Activated T-cell treated with anti-CD3 and anti-CD28 coated beads, Interleukin-2, amount 50 U/mL, for 24 hours (primary cell): ENCODE measurements at places on chromosomes 13 and 19.
A peak's percentile ranks its signal among the peaks of the same experiment; 100 is the strongest.

DNA sequence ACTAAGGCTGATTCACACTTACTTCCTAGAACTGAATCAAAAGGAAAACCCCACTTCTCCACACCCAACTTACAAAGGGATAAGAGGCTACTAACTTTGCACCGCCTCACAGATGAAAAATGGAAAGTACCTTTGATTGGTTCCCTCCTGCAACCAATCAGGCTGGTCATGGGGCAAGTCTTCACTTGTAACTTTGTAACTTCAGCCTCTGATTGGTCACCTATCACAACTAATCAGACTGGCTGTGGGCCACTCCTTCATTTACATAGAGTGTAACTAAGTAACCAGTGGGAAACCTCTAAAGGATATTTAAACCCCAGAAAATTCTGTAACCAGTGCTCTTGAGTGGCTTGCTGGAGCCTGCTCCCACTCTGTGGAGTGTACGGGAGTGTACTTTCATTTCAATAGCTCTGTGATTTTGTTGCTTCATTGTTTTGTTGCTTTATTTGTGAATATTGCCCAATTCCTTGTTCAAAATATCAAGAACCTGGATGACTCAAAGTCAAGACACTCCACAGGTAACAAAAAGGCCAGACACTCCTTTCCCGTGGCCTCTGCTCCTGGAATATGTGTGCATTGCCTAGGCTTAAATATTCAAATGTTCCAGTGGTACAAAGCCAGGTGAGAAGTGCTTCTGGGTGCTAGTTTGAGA is 50.5 kb downstream of the RFC3 start:
- DNase-seq: no peak

DNA sequence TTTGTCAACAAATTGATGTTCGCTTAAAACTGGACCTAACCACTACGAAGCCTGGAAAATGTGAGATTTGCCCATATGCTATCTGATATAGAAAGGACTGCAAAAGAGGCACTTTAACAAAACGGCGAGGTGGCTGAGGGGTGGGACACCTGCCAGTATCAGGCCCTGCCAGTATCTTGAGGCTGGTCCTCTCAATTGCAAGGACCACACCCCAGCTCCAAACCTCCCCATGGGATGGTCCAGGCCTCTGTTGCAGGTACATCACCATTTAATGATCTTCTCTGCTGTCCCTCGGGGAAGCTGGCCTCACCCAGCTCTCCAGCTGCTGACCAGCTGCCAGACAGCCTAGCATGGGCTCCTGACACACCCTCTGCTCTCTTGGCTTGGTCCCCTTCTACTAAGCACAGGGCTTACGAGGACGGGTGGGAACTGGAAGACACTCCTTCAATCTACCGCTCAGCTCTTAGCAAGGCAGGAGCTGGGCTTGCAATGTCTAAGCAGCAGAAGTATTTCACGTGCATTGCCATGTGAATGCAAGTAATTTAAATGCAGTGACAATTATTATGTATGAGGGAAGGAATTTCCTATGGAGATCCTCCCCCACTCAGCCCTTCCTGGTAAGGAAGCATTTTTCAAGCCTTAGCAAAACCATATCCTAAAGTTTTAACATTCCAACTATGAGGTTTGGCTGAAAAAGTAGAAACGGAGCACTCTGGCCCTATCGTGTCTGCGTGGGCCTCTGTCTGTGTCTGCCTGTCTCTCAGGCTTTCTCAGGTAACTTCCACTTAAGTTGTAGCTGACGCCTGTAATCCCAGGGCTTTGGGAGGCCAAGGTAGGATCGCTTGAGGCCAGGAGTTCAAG is 63.9 kb downstream of the LATS2 start:
- no peak for DNase-seq

GRCh38 chr13:29702912-29703351 is 107.4 kb upstream of the SLC7A1 start:
- no peak for DNase-seq

GRCh38 chr13:64869539-64869938 is 2360.6 kb downstream of the PCDH9 start:
- no peak for DNase-seq

- DNase-seq: no peak
These were observed 799.3 kb upstream of the ARGLU1 start for GRCh38 chr13:107367258-107367657.

DNA sequence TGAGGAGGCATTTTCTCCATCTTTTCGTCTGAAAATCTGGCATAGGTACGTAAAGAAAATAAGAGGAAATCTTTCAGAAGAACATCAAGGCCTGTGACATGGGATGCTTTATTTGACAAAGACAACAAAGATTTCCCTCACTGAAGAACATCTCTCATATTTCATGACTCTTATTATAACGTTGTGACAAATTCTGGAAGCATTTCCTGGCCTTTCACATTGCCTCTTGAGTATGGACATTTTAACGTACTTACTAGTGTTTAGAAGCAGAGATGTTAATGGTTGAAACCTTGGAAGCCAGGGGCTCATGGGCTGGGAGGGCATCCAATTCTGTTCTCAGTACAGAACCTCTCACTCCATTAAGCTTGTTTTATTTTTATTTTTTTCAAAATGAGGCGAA is 210.8 kb downstream of the DCT start:
- DNase-seq: no peak

GRCh38 chr19:6021878-6022569 is 44.1 kb upstream of the RANBP3 start:
- peak; percentile 75 for DNase-seq

DNA sequence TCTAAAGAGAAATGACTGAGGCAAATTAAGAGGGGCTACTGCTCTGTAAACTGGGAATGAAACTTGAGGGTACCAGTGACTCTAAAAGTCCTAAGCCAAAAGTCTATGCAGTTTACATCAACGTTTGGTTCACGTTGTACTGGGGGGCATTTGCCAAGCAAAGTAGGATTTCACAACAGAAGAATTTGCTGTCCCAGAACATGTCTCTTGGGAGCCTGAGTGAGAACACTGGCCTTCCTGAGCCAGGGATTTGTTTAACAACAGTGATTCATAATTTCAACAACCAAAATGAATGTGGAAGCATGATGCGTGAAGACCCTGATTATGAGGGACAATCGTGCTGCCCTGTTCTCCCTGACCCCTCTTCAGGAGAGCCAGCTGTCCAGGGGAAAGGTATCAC is 178.0 kb downstream of the OXGR1 start:
- no peak for DNase-seq

GRCh38 chr19:19966862-19967261 is 66.1 kb downstream of the ZNF93 start:
- no peak for DNase-seq

GRCh38 chr19:10505583-10506229 is 2.5 kb upstream of the KEAP1 start:
- DNase-seq: peak; percentile 88

DNA sequence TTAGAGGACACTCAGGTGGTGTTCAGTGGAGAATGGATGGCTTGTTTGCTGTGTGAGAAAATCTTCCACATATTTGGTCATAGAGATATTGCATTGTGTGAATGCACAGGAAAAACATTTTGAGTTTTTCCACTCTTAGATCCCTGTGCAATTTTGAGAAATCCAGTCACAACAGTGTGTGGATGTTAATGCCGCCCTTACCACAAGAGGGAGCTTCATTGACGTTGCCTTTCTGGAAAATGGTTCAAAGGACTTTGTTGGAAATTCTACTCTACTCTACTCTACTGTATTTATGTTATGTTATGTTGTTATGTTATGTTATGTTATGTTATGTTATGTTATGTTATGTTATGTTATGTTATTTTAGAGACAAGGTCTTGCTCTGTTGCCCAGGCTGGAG is 13.4 kb downstream of the ZNF20 start:
- no peak for DNase-seq

DNA sequence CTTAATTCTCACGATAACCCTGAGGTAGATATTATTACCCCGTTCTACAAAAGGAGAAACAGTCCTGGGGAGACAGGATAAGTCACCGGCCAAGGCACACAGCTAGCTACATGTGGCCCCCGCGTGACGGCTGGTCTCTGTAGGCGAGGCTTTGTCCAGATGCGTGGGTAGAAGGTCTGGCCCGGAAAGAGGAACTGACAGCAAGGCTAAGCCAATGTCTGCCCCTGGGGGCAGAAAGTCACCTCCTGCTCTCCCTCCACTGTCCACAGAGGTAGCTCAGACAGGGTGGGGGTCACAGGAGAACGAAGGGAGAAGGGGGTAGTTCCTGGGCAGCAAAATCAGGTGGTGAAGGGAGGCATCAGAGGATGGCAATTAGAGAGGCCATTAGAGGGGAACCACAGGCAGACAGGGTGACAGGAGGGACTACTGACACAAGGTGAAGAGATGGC is 1.8 kb downstream of the APOC4 start:
- DNase-seq: no peak

DNA sequence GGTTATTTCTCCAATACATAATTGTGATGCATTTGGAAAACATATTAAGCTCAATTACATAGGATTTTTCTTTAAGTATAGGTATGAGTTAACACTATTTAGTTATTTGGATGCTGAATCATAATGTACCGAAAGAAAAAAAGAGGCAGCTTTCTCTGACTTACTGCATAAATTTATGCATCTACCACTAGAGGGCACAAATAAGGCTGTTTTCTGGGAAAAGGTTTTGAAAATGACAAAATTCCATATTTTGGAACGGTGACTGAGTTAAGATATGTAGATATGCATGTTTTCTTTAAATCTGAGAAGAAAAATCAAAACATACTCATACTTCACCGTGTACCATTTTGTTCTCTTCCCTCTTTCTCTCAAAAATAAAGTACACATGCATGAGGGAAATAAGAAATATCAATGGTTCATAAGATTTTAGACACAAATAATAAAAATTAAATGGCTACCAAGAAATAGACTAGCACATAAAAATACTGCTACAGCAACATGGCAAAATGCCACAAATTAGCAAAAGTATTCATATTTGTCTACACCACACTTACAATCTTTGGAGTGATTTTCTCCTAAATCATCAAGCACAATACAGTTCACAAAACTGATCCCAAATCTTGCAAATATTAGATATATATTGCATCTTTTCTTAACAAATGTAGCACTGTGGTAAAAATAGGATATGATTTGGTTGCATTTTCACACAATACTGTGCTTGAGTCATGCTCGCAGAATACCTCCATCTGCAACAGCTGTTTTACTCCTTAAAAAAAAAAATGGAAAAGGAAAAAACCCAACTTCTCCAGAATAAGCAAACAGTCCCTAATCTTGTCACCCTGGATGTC is 260.0 kb downstream of the FGF14 start:
- no peak for DNase-seq

- DNase-seq: no peak
These were observed 563 bp upstream of the PDCD5 start for GRCh38 chr19:32580353-32580900.

DNA sequence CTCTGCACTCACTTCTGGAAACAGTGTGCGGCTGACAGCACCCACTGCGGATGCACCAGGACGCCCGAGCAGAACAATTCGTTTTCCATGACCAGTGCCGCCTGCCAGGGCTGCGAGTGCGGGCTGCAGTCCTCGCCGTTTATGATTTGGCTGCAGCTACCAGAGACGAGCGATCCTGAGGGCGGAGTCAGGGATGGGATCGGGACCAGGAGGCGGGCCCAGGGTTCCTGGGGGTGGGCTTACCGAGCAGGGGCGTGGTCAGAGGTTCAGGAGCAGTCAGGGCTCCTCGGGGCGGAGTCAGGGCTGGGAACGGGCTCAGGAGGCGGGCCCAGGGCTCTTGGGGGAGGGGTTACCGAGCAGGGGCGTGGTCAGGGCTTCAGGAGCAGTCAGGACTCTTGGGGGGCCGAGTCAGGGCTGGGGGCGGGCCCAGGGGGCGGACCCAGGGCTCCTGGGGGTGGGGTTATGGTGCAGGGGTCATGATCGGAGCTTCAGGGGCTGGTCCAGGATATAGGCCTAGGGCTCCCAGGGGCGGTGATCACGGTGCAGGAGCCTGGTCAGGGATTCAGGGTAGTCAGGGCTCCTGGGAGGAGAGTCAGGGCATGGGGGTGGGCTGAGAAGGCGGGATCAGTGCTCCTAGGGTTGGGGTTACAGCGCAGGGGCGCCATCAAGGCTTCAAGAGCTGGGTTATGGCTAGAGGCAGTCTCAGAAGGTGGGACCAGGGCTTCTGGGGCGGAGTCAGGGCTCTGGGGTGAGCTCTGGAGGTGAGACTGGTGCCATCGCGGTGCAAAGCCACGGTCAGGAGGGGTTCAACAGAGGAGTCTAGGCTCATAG is 1.7 kb downstream of the KLK4 start:
- DNase-seq: peak; percentile 57

DNA sequence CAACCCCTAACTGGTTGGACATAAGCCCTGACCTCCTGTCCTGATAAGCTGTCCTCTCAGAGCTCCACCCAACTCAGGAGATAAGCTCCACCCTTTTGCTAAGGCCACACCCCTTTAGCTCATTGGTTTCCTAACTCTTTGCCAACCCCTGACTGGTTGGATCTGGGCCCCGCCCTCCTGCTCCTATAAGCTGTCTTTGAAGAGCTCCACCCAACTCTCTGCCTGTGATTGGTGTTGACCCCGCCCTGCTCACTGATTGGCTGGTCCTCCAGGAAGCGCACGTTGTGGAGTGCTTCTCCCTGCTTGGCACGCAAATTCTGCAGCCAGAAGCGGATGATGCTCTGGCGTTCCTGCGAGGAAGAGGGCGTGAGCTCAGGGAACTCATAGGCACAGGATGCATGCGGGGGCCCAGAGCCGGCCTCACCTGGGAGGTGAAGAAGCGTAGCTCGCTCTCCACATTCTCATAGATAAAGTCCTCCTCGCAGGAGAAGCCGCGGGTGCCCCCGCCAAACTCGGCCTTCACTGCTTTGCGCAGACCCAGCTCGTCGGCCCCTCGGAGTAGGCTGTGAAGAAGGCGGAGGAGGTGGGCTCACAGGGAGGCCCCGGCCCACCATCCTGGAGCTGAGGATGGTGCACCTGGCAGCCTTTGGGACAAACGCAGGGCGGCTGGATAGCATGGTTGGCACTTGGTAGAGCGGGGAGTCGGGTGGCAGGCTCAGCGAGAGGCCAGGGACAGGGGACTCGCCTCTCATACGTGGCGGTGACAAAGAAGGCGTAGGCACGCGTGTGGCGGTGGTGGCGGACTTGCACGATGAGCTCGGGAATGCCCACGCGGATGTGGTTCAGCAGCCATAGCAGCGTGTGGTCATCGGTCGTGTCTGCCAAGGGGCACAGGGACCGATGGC is 1.7 kb downstream of the ANO8 start:
- no peak for DNase-seq

- DNase-seq: peak; percentile 55
These were observed 2.0 kb downstream of the PTH2 start for GRCh38 chr19:49421039-49421877.

DNA sequence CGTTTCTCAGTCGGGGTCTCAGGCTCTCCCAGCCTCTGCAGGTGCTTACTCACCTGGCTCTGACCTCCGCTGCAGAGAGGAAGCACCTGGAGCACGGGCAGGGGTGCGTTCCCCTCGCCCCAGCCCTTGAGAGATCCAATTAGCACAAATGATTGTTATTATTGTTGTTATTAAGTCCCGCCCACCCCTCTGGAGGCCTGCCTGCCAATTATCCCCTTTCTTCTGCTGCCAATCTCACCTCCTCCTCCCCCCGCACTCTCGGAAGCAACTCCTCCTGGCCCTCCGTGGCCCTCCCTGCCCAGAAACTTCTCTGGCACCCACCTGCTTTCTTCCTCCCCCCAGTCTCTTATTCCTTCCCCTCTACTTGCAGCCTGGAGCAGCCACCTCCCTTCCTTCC is 8.8 kb downstream of the ZNF787 start:
- no peak for DNase-seq
